ENCODE measurements at places on chromosomes 2 and 18.

DNA sequence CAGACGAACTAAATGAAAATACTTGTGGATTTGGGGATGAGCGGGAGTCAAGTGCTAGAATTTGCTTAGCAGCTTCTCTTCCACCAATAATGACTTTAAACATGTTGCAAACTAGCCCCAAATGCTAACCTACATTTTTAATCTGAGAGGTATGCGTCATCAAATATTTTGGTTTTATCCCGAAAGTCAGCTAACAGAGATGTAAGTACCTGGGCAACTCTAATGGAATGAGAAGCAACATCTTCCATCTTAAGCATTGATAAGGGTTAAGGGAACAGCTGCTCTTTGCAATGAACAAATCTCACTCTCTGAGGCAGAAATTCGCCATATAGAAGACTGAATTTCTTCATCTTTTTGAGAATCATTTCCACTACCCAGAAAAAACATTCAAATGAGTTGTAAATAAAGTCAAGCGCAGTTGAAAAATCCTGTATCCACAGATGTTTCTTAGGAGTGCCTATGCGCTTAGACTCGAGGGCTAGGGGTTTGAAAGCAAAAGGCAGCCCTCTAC, 926 bp upstream of the YPEL5 start:
- no peak for DNase-seq

- no peak for DNase-seq
Measured at GRCh38 chr2:65349863-65350262, 82.5 kb downstream of the SPRED2 start.

GRCh38 chr2:236772220-236772837, 202.7 kb downstream of the ACKR3 start:
- DNase-seq = no peak

- no peak for DNase-seq
Measured at GRCh38 chr2:190853531-190854383, 26.9 kb upstream of the GLS start.

GRCh38 chr2:139850254-139850890, 1070.2 kb upstream of the NXPH2 start:
- no peak for DNase-seq

- no peak for DNase-seq
Measured at GRCh38 chr2:53559302-53559966, 208.2 kb upstream of the CHAC2 start.

DNA sequence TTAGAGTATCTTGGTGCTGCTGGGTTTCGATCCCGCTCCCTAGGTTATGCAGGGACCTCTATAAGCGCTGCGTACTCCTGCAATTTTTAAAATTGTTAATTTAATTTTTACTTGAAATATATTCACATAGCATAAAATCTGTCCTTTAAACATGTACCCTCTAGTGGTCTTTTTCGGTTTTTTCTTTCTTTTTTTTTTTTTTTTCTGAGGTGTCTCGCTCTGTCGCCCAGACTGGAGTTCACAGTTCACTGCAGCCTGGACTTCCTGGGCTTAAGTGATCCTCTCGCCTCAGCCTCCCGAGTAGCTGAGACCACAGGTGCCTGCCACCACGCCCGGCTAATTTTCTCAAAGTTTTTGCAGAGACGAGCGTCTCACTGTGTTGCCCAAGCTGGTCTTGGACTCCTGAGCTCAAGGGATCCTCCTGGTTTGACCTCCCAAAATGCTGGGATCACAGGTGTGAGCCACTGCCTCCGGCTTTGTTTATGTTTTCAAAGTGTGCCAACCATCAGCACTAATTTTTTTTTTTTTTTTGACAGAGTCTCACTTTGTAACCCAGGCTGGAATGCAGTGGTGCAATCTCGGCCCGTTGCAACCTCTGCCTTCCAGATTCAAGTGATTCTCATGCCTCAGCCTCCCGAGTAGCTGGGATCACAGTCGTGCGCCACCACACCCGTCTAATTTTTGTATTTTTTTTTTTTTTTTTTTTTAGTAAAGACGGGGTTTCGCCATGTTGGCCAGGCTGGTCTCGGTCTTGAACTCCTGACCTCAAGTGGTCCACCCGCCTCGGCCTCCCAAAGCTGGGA, 585 bp upstream of the MOB1A start:
- DNase-seq = no peak

DNA sequence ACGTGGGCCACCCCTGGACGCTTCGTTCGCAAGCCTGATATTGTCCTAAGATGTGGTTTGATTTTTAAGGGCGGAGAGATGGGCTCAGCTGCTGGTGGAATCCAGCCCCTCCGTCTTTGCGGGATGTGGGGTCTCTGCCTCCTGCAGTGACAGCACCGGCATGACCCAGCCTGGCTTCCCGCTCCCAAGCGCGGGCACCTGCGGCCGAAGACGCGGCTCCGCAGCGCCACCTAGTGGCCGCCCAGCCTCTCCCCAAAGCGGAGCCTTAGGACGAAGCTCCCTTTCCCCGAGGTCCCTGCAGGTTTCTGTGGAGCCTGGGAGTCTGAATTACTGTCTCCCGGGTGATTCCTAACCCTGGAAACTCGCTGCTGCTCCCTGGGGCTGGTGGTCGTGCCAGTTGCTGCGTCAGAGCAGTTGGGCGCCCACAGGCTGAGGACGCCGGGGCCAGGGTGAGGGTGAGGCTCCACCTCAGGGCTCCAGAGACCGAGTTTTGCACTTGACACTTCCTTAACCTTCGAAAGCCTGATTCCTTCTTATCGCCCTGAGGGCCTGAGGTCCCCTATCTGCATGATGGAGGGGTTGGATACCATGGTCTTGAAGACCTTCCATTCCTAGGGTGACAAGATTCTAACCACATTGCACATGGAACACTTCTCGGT, 137.5 kb downstream of the TPO start:
- peak; percentile 17 for DNase-seq

DNA sequence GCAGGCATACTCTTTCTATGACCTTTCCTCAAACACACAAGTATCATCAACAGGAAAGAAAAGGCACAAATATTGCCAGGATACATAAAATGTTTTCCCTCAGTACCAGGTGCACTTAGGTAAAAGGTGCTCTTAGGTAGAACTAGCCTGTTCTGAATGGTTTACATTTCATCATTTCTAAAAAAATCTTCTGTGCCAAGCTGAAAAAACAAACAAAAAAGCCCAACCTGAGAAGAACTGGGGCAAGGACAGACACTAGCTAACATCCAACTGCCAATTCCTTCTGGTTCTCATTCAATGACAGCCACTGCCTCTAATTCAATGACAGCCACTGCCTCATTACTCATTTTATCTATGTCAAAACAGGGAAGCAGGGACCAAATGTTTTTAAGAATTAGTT, 68.5 kb downstream of the SPIRE1 start:
- DNase-seq = no peak

- no peak for DNase-seq
Measured at GRCh38 chr18:51398104-51398503, 200.6 kb upstream of the MEX3C start.

DNA sequence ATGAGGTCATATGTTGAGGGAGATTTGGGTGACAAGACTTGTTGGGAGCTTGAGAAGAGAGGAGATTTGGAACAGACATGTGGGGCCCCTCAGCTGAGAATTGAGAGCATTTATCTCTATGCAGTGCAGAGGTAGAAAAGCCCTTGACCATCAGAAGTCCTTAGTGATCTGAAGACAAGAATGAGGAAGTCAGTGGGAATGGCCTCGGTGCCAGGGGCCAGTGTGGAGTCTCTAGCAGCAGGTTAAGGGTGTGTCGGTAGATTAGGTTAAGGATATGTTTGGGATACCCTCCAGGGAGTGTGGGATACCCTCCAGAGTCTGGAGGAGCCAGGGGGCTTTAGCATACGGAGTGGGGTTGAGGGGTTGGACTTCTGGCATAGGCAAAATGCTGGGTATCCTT, 41.6 kb downstream of the FBXO48 start:
- DNase-seq = no peak

DNA sequence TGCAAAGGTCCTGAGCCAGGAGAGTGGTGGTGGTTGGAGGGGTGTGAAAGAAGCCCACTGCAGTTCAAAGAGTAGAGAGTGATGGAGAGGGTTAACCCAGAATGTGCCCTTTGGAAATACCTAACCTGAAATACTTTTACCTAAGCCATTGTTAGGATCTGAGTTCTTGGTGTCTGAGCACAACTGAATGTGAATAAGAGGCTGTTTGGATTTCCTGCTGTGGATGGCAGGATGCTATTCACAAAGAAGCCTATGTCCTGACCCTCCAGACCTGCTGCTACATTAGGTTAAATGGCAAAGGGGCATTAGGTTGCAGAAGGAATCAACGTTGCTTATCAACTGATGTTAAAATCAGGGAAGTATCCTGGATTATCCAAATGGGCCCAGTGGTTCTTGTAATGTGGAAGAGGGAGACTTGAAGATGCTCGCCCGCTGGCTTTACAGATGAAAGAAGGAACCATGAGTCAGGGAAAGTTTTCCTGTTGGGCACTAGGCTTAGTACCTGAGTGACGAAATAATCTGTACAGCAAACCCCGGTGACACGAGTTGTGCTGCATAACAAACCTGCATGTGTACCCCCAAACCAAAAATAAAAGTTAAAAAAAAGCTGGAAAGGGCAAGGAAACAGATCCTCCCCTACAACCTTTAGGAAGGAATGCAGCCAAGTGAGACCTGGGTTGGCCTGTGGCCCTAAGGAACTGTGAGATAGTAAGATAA, 27.2 kb downstream of the ITGA6 start:
- DNase-seq = no peak

- no peak for DNase-seq
Measured at GRCh38 chr2:88334418-88334817, 118.1 kb downstream of the FOXI3 start.

- DNase-seq = no peak
Measured at GRCh38 chr2:122388208-122388607, 632.8 kb downstream of the TSN start.

GRCh38 chr2:239927424-239927981, 97.6 kb downstream of the NDUFA10 start:
- DNase-seq = no peak

DNA sequence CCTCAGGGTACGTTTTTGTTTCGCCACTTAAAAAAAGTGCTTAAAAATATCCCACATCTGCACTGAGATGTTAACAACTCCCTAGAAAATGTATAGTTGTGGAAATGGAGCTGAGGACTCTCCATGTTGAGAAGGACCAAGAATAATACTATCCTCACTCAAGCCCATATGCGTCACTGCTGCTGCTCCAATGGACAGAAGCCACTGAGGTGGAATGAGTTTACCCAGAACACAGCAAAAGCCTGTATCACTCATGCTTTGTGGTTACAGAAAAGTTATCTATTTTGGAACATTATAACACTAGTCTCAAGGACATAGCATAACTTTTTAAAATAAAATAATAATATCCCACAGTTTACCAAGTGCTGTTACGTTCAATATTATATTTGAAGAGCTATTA, 31.9 kb downstream of the DSC3 start:
- no peak for DNase-seq

- DNase-seq = no peak
Measured at GRCh38 chr2:152718909-152719645, 657 bp downstream of the ARL6IP6 start.

DNA sequence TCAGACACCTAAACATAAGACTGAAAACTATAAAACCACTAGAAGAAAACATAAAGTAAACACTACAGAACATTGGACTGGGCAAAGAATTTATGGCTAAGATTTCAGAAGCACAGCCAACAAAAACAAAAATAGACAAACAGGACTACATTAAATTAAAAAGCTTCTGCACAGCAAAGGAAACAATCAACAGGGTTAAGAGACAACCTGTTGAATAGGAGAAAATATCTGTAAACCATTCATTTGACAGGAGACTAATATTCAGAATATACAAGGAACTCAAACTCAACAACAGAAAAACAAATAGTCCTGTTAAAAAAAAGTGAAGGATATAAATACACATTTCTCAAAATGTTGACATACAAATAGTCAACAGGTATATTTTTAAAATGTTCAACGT, 106.7 kb upstream of the FANCL start:
- DNase-seq = no peak

- DNase-seq = no peak
Measured at GRCh38 chr2:199223791-199224190, 233.9 kb downstream of the SATB2 start.

GRCh38 chr2:101518578-101519492, 43.9 kb upstream of the RFX8 start:
- DNase-seq = no peak

GRCh38 chr18:69705987-69706386, 241.7 kb downstream of the CD226 start:
- DNase-seq = no peak

GRCh38 chr2:239997686-239998409, 27.3 kb downstream of the NDUFA10 start:
- no peak for DNase-seq

DNA sequence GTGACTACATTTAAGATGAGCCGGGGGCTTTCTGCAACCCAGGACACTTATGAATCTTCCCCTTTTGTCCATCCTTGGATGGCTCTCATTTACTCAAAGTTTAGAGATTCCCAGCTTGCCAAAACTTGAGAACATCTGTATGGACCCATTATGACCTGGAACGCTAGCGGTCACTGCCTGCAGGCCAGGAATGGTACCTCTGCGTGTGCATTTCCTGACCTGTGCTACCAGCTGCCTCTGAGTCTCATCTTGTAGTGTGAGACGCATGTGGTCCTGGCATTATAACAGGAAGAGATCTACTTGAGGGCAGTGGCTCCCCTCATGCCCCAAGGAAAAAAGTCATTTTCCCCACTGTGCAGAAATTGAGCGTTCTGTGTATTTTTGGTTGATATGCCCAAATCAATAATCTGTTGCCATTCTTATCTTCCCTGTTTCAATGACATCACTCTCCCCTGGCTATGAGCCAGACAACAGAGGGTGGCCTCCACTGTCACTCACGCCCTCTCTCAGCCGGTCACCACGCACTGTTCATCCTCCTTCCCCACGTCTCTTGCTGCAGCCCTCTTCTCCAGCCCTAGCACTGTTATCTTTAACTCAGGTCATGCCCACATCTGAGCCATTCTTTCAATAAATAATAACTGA, 28.5 kb upstream of the NPAS2 start:
- DNase-seq = no peak

GRCh38 chr2:101287303-101287702, 21.2 kb downstream of the RNF149 start:
- no peak for DNase-seq

- DNase-seq = no peak
Measured at GRCh38 chr18:21663578-21663977, 41.0 kb downstream of the ABHD3 start.

GRCh38 chr18:63206433-63207142, 113.0 kb downstream of the BCL2 start:
- no peak for DNase-seq

GRCh38 chr2:104733226-104733943, 120.5 kb upstream of the POU3F3 start:
- DNase-seq = no peak

DNA sequence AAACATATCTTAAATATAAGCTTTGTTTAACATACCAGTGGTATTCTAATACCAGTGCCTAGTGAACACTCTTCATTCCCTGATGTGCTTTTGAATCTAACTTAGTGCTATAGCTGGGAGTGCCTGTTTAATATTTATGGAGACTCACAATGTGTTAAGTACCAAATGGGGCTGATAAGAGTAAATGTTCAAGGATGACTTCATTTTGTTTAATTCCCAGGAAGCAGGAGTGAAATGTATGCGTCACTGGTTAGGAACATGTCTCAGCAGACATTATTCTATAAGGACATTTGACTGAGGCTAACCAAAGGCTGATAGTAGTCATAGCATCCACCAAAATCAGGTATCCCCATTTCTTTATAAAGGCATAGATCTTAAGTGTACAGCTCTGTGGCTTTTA, 31.7 kb upstream of the LINC00305 start:
- DNase-seq = no peak

Data from stimulated activated CD8-positive, alpha-beta memory T cell treated with anti-CD3 and anti-CD28 coated beads, Interleukin-2, amount 100 ng/mL, for 1 hour (primary cell).